T-cell (primary cell): ENCODE measurements at places on chromosomes 1 and 21.

DNA sequence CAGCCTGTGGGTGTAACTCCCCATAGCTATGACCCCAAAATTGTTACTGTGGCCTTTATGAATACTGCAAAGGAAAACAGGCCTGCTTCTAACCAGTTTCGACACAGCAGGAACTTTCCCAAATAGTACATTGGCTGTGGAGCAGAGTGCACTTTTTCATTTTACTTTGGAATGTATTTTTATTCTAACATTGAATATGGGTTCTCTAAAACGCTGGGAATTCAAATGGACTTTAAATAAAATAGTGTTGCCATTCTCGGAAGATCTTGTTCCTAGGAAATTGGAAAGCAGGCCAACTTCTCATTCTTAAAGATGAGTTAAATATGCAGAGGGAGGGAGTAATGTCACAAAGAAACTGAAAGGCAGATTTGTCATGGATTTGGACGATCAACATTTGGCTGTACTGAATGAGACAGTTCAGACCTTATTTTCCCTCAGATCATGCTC is 39.6 kb upstream of the ARHGAP29 start:
- no peak for DNase-seq

DNA sequence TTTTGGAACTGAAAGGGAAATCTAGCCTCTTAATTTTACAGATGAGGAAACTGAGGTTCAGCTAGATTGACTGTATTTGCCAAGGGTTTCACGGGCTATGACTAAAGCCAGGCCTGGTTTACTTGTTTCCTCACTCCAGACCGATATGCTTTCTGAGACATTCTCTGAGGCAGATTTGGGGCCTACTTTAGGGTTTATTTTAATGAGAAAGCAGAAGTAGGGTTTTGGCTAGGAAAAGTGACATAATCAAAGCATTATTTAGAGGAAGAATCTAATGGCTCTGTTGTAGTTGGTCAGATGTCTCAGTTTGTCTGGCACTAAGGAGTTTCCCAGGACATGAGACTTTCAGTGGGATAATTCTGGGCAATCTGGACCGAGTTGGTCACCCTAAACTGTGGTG is 1.5 kb upstream of the RPTN start:
- no peak for DNase-seq

DNA sequence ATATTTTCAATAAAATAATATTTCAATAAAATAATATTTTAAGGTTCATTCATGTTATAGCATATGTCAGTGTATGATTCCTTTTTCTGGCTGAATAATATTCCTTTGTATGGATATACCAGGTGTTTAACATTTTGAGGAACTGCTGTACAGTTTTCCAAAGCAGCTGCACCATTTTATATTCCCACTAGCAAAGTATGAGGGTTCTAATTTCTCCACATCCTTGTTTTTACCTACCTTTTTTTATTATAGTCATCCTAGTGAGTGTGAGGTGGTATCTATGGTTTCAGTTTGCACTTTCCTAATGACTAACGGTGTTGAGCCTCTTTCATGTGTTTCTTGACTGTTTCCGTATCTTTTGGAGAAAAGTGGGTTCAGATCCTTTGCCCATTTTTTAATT is 5.2 kb downstream of the DEGS1 start:
- no peak for DNase-seq

DNA sequence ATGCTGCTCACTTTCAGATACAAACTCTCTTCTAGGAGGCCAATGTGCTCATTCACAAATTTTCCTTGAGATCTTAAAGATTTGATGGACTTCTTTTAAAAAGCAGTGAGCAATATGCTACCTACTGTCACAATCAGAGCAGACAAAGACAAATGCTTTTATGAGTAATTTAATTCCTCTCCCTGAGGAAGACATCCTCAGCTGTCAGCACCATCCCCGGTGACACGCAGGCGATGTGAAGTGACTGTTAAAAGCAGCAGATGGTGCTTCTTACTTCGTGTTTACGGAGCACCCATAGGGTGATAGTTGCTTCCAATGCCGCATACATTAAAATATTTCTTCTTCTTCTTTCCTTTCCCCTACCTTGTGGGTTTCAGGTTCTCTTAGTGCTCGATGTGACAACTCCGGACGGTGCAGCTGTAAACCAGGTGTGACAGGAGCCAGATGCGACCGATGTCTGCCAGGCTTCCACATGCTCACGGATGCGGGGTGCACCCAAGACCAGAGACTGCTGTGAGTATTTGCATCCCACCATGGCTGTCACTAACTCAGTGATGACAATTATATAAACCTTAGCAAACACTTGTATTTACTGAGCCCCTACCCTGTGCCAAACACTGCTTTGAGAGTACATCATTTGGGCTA is 29.1 kb downstream of the LAMC2 start:
- DNase-seq: no peak

GRCh38 chr1:68043443-68044090 is 6.9 kb downstream of the DIRAS3 start:
- DNase-seq: no peak

GRCh38 chr1:67312615-67313014 is 4.9 kb downstream of the IL12RB2 start:
- no peak for DNase-seq

DNA sequence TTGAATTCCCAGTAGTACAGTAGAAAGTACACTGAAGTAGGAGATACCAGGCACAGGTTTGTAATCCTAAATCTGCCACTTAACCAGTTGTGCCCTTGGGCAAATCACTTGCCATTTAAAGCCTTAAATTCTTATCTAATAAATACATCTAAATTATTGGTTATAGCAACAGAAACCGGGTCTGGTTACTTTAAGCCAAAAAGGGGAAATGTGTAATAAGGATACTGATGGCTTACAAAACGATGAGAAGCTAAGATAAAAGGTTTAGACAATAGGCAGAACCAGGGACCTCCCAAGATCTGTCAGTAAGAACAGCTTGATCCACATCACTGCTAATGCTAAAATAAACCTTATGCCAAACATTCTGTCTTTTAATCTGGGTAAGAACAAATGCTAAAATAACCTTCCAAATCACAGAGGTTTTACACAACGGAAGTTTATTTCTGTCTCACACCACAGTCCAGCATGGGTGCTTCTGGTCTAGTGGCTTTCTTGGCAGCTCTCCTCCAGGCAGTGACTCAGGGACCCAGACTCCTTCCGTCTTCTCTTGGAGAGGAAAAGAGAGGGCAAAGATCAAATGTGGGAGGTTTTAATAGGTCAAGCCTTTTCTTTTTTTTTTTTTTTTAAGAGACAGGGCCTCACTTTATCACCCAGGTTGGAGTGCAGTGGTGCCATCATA is 16.5 kb upstream of the ZMYM1 start:
- no peak for DNase-seq

GRCh38 chr1:201643835-201644104 is 104.8 kb downstream of the NAV1 start:
- DNase-seq: no peak

- DNase-seq: no peak
Measured at GRCh38 chr1:100134872-100135271, 1.9 kb downstream of the TRMT13 start.

DNA sequence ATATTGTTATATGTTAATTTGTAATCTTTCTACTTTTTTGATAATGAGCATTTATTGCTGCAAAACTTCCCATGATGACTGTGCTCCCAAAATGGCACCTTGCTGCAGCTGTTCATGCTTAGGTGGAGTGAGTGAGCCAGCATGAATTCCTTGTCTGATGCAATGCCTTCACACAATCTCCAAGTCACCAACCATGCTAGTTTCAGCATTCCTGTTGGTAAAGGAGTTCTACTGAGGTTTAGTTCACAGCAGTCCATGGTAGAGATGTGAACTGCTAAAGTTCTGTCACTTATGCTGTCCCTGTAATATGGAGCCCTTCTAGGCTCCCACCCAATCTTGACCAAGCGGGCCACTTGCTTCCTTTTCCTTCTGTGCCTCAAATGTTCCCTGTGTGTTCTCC is 26.2 kb upstream of the PRKACB start:
- no peak for DNase-seq
